HFFc6 (cell line): ENCODE measurements at places on chromosomes 6 and 20.
A peak's percentile ranks its signal among the peaks of the same experiment; 100 is the strongest.

GRCh38 chr20:45826381-45827019, 612 bp downstream of the TNNC2 start:
- no peaks in the 10 kb centered on the region for H3K36me3 ChIP-seq
- H3K4me1 ChIP-seq = peaks cover 37% of the 10 kb centered on the region
- H3K4me3 ChIP-seq = no peak overlapping the region
- no peak for DNase-seq
- H3K27me3 ChIP-seq = peaks cover 6% of the 10 kb centered on the region

DNA sequence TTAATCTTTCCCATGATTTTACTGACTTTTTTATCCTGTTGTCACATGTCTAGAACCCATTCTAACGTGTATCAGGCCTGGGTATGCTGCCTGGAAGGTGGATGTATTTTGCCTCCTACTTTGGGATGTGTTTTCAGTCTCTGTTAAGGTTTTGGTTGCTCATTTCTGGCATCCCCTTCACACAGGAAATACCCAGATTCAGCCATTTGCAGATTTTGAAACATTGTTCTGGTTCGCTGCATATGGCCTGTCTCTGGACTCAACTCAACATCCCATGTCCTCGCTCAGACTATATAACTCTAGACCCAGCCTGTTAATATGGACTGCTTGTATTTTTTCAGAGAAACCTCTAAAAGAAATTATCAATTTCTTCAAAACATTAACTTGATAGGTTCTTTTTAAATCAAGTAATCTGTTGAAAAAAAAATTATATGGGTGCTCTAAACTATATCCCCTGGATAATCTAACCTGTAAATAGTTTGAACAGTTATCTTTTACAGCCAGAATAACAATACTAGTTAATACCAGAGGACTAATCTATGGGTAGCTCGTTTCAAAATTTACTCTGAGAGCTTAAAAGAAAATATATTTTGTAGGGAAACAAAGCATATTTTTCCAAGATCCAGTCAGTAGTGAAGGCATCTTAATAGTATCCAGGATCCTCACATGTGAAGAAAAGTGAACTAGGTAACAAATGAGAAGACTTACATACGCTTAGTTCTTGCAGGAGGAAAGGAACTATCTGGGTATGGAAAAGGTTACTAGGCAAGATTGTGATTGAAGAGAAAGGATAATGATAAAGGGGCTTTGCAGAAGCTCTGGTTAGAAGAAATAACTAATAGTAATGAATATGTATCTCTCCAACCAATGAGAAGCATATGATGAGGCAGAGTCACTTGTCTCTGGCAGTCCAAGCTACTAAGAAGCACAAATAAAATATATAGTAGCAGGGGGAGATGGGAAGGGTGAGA, 23.4 kb upstream of the HLA-DQB1 start:
- no peaks in the 10 kb centered on the region for H3K4me1 ChIP-seq
- no peak overlapping the region for H3K27ac ChIP-seq
- H3K4me3 ChIP-seq = no peak overlapping the region
- H3K27me3 ChIP-seq = peaks cover 4% of the 10 kb centered on the region
- H3K36me3 ChIP-seq = no peaks in the 10 kb centered on the region

DNA sequence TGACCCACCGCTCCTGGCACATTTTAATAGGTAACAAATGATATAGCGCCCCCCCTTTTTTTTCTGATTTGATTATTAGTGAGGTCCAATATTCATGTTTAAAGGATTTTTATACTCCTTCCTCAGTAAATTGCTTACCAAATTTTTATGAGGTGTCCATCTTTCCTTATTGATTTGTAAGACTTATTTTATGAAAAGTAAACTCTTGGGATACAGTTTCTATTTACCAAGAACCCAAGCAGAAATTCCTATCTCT, 25.1 kb downstream of the TRIM27 start:
- H3K4me1 ChIP-seq = peaks cover 11% of the 10 kb centered on the region; the same call in 1 of the 2 replicates
- peaks cover 27% of the 10 kb centered on the region for H3K36me3 ChIP-seq
- peak overlapping the region; percentile 97 for H3K4me3 ChIP-seq
- peaks cover 8% of the 10 kb centered on the region for H3K27me3 ChIP-seq
- peak overlapping the region; percentile 75 for H3K27ac ChIP-seq

DNA sequence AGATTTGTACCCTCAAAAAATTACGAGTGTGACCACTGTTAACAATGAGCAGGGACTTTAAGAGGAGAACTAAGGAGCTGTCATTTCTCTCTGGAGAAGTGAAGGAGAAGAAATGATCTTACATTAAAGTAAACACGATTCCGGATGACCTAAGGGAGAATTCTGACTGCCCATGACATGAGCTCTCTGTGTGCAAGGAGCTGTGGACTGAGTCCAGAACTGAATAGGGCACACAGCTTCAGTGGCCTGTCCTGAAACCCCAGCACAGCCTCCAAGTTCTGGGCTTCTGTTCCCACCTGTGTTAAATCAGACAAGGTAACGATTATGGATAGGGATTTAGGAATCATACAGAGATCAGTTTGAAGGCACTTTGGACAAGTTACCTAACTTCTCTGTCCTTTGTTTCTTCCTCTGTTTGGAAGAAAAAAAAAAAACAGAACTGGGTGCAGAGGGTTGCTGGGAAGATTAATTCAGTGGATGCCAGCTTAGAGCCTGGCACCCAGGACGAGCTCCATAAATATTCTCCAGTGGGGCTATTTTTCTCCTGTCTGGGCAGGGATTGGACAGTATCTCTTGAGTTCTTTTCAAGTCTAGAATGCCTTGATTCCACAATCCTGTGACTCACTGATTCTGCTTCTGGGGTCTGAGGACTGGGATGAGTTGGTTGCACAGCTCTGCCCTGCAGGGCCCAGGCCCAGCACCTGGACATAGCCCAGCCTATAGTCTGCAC, 65.7 kb downstream of the MRPL14 start:
- no peaks in the 10 kb centered on the region for H3K36me3 ChIP-seq
- H3K27me3 ChIP-seq = peaks cover 2% of the 10 kb centered on the region
- peak overlapping the region; percentile 78 for H3K27ac ChIP-seq
- H3K4me3 ChIP-seq = no peak overlapping the region; the same call in 1 of the 2 replicates

GRCh38 chr6:33631971-33632557, 10.9 kb downstream of the ITPR3 start:
- H3K27me3 ChIP-seq = no peaks in the 10 kb centered on the region; the same call in 1 of the 2 replicates
- peaks cover 7% of the 10 kb centered on the region for H3K36me3 ChIP-seq
- DNase-seq = no peak
- H3K4me3 ChIP-seq = no peak overlapping the region

DNA sequence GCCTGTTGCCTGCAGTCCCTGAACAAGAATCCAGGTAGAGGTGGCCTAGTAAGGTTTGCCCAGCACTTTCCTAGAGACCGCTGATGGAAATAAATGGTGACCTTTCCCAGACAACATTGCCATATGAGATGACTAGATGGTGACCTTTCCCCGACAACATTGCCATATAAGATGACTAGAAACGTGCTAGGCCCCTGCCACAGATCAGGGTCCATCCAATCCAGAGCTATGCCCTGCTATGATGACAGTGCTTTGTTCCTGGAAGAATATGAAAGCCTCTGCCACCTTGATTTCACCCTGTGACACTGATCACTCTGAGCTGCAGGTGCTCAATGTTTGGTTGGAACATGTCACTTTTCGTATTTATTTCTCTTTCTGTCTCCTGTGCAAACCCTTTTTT, 133.8 kb upstream of the SPTLC3 start:
- H3K4me1 ChIP-seq = no peaks in the 10 kb centered on the region
- H3K27me3 ChIP-seq = peaks cover 2% of the 10 kb centered on the region; the same call in 1 of the 2 replicates
- H3K36me3 ChIP-seq = no peaks in the 10 kb centered on the region
- no peak overlapping the region for H3K4me3 ChIP-seq

DNA sequence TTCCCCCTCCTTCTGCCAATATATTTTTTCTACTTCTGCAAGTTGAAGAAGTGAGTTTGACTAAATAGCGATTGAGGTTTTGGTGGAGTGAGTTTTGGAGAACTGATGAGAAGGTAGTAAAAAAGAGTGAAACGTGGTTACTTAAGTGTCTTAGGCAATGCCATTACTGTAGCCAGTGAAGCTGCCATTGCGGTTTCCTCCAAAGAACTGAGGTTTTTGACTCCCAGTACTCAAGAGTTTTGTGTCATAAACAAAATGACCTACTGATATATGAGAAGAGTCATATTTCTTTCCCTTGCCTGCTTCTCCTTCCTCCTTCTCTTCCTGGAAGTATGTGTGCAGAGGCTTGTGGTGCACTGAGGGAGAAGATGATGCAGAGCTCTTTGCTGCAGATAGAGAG, 554.5 kb upstream of the MAP3K7 start:
- no peak overlapping the region for H3K4me3 ChIP-seq
- no peak for DNase-seq
- H3K27me3 ChIP-seq = no peaks in the 10 kb centered on the region
- no peaks in the 10 kb centered on the region for H3K36me3 ChIP-seq
- no peaks in the 10 kb centered on the region for H3K4me1 ChIP-seq

- peak overlapping the region; percentile 39 for H3K27ac ChIP-seq
- DNase-seq = peak; percentile 52
- peaks cover 28% of the 10 kb centered on the region for H3K36me3 ChIP-seq
- H3K27me3 ChIP-seq = no peaks in the 10 kb centered on the region
- H3K4me3 ChIP-seq = no peak overlapping the region
Observed at GRCh38 chr6:42618686-42619085, 54.9 kb downstream of the UBR2 start.

DNA sequence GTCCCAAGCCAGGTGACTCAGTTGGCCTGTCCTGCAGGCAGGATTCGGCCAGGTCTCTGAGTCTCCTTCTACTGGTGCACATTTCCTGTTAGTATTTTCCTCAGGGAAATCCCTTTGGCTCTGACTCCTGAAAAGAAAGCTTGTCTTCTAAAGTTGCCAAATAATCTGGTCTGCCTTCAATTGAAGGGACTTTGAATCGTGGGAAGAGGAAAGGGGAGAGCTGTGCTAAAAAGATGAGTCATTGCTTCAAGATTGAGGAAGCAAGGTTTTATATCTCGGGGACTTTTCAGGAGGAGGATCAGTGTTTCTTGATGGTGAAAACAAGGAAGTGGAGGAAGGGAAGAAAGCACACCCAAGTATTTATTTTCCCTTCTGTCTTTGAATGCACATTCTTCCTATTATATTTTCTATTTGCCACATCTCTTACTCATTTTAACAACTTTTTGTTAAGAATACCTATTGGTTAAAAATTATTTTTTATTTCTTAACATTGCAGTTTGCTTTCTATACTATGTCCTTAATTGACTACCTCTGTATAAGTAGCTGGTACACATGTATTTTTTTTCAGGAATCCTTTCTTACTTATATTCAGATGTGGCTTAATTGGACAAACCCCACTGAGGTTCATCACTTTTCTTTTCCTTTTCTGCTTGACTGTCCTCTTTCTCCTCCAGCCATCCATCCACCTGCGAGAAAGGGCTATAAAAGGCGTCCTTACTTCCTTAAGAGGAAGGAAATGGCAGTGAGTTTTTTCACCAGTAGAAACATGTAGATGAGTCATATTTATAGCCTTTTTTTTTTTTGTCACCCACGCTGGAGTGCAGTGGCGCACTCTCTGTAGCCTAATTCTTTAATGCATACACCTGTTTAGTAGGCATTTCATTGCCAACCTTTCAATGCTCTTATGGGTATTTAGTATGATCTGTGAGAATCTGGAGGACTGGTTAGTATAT, 15.0 kb upstream of the IFNGR1 start:
- H3K4me3 ChIP-seq = peak overlapping the region; percentile 80
- DNase-seq = peak; percentile 70
- H3K27ac ChIP-seq = peak overlapping the region; percentile 90
- H3K36me3 ChIP-seq = 0 out of 2 replicates have a peak, but pooled peaks cover 4% of the 10 kb centered on the region
- peaks cover 55% of the 10 kb centered on the region for H3K4me1 ChIP-seq

- no peak overlapping the region for H3K27ac ChIP-seq
- DNase-seq = no peak
- no peaks in the 10 kb centered on the region for H3K36me3 ChIP-seq
- no peak overlapping the region for H3K4me3 ChIP-seq
- no peaks in the 10 kb centered on the region for H3K4me1 ChIP-seq
Observed at GRCh38 chr6:6591778-6592465, 3.4 kb downstream of the LY86 start.

- H3K4me3 ChIP-seq = peak within 1 kb of the TSS; percentile 99
- H3K4me1 ChIP-seq = peaks cover 30% of the 10 kb centered on the region
- peak within 1 kb of the TSS; percentile 98 for H3K27ac ChIP-seq
- no peak for DNase-seq
- peaks cover 2% of the 10 kb centered on the region for H3K27me3 ChIP-seq
Observed at GRCh38 chr6:18154507-18155149, at the start of gene TPMT. TPMT (minus strand) TSS chr6:18155077; CDS start chr6:18149127, 5,950 bp downstream.

- no peak overlapping the region for H3K4me3 ChIP-seq
- H3K27ac ChIP-seq = no peak overlapping the region
- no peaks in the 10 kb centered on the region for H3K36me3 ChIP-seq
- H3K27me3 ChIP-seq = no peaks in the 10 kb centered on the region; the same call in 1 of the 2 replicates
Observed at GRCh38 chr6:147856687-147857086, 348.2 kb downstream of the SAMD5 start.

- no peak for DNase-seq
- H3K27ac ChIP-seq = peak overlapping the region; percentile 18
- no peak overlapping the region for H3K4me3 ChIP-seq
- peaks cover 25% of the 10 kb centered on the region for H3K36me3 ChIP-seq
Observed at GRCh38 chr20:2986466-2986865, 57.0 kb upstream of the GNRH2 start.
